ENCODE measurements at places on chromosomes 13 and 19.

DNA sequence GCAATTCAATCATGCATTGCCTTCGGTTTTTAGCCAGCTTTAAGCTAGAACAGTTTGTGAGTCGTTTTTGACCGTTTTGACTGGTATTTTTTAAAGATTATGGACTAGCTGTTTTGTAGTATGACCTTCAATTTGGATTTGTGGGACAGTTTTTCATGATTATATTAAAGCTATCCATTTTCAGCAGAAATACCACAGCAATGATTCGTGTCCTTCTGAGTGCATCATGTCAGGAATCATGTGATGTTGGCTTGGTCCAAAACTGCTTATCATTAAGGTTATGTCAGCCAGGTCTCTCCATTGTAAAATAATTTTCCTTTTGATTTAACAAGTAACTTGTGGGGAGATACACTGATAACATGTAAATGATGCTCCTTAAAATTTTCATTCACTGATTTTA, 229.0 kb downstream of the POSTN start:
- no peak for DNase-seq

GRCh38 chr13:31987535-31988170, 43.9 kb upstream of the FRY start:
- DNase-seq = no peak

- no peak for DNase-seq
These were observed 1893.2 kb downstream of the PCDH9 start for GRCh38 chr13:65336916-65337315.

GRCh38 chr13:105168295-105168694, 1367.2 kb downstream of the EFNB2 start:
- DNase-seq = no peak

- DNase-seq = no peak
These were observed 3.7 kb upstream of the CSNK1A1L start for GRCh38 chr13:37109051-37109678.

- no peak for DNase-seq
These were observed 1097.8 kb downstream of the PCDH17 start for GRCh38 chr13:58729361-58729760.

DNA sequence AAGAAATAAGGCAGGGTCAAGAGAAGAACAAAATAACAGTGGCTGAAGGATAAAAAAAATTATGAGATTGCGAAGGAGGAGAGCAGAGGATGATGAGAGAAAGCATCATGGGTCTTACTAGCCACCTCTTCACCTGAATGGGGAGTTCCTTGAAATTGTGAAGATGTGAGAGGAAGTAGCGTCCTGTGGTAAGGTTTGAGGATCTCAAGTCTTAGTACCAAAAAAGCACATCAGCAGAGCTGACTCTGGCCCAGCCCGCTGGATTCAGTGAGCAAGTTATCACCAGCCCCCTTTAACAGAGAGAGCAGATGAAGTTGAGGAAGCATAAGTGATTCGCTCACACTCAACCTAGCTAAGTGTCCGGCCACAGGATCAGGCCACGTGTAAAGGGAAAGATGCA, 61.8 kb downstream of the RXFP2 start:
- no peak for DNase-seq

DNA sequence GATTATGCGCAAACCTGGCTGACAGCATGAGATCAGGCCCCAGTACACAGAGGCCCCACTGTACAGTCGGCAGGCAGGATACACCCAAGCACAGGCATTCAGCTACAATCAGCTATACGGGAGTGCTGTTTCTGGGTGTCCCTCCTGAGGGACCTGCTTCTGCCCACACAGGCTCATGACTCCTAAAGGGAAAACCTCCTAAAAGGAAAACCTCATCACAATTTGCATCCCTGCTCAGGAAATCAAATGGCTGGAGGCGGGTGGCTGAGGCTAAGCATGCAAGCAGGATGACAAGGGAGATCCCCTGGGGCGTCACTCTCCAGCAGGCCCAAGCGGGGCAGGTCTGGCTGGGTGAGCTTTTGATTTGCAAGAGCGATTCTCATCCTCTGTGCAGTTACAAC, 99.8 kb downstream of the CRYL1 start:
- no peak for DNase-seq

DNA sequence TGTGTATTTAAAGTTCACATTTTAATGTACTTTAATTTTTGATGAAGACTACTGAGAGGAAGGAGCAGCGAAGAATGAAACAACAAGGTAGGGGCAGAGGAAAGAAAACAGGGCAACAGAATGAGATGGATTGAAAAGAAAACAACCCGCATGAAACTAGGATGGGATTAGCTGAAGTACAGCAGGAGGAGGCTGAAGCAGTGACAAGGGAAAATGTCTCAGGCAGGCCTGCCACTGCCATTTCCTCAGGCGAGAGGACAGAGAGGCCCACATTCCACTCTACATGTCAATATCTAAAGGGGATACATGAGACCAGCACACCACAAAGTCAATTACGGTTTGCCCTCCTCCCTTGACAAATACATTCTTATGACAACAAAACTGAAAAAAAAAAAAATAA, 1703.2 kb downstream of the EFNB2 start:
- DNase-seq = no peak

GRCh38 chr13:98792785-98793495, 40.5 kb upstream of the SLC15A1 start:
- no peak for DNase-seq

DNA sequence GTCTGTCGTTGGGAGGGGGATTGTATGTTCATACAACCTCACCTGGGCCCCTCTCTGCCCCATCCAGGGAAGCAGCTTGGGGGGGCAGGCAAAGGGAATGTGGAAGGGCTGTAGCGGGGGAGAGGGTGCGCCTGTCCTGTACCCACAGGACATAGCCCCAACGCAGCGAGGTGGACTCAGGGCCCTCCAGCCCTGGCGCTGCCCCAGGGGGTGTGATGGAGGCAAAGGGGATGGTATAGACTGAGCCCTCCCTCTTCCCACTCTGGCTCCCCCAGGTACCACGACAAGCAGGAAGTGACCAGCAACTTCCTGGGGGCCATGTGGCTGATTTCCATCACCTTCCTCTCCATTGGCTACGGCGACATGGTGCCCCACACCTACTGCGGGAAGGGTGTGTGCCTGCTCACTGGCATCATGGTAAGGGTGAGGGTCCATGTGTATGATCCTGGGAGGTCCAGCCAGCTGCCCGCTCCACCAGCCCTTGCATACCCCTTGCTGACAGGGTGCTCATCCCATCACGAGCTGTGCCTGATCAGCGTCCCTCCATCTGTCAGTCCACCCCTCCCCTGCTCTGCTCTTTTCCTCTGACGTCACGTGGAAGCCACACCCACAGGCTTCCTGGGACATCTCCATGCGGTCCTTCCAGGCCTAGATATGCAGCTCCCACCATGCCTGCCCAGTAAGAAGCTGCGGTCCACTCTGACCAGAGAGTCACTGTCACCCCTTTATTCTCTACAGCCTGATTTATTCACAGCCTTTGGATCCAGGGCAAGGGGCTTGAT, 18.3 kb downstream of the KCNN1 start:
- DNase-seq = no peak

DNA sequence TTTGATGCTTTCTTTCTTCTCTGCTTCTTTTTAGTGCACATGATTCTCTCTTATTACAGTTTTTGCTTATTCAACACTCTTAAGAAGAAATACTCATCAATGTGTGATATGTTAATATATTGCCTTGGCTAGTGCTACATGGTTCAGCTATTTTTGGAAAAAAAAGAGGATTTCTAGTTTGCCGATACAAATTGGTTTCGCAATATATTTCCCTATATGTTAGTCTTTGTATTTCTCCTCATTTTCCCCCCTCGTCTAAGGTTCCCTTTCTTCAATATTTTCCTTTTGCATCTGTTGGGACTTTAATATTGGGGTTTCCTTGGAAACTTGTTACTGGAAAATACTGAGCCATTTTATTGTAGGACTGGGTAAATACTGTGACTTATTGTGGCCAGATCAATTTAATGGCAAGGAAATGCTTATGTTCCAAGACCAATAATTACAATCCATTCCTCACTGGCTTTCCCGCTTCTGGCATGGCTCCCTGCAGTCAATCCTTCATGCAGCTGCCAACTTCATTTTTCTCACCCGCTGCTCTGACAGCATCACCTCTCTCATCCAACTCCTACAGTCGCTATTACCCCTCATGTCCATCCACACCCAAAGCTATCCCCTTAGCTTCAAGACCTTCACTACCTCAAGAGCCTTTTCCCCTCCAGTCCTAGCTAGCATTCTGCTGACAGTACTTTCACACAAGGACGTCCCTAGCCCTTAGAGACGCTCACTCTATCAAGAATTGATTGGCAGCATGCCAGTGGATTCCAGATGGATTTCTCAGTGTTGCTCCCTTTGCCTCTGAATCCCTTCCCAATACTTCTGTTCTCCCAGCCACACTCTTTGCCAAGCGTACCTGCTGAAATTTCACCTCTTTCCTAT, 280.1 kb upstream of the TMTC4 start:
- no peak for DNase-seq

DNA sequence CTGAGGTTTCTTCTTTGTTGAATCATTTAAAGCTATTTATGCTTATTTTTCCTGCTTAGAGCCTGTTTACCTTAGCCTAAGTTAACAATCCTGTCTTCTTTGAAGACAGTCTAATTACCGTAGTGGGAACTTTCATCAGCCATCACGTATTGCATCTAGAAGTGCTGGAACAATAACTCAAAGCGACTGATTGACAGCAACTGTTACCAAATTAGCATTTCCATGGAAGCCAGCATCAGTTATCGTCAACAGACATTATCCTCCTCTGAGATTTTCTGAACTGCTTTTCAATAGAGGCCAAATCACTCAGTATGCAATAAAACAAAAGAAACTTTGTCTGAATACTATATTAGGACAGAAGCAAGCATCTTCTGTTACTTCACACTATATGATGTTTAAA, 433.3 kb upstream of the SLITRK1 start:
- no peak for DNase-seq

DNA sequence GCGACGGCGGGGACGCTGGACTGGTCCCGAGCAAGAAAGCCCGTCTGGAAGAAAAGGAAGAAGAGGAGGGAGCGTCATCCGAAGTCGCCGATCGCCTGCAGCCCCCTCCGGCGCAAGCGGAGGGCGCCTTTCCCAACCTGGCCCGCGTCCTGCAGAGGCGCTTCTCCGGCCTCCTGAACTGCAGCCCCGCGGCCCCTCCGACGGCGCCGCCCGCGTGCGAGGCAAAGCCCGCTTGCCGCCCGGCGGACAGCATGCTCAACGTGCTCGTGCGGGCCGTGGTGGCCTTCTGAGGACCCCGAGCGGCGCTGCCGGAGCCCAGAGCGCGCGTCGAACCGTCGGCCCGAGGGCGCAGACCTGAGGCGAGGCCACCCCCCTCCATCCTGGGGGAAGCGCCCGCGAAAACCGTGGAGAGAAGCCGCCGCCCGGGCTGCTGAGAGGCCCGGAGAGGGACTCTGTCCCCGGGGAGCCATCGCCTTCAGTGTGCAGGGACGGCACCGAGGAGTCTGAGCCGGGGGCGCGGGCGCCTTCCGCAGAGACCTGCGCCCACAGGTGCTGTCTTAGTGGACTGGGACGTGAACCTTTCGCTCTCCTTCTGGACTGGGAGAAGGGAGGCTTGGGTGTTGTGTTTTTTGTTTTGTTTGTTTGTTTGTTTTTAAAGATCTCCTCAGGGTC, 3.5 kb downstream of the IER2 start:
- DNase-seq = no peak

- DNase-seq = no peak
These were observed 26.4 kb downstream of the MAP2K2 start for GRCh38 chr19:4097501-4097900.

- DNase-seq = no peak
These were observed 131.5 kb downstream of the RGCC start for GRCh38 chr13:41588899-41589298.

DNA sequence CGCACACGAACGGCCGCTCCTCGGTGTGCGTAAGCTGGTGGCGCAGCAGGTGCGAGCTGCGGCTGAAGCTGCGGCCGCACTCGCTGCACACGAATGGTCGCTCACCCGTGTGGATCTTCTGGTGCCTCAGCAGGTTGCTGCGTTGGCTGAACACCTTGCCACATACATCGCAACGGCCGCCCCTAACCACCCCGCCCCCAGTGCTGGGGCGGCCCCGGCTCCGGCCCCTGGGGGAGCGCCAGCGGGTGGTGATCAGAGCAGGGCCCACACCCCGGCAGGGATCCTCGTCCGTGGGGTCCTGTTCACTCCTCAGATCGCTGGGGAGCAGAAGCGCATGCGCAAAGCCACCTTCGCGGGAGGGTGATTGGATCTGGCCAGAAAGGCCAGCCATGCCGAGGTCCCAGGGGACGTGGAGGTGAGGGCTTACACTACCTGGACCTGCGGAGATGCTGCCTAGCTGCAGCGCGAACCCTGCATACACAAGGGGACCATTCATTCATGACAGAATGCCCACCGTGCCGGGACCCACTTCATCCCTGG, 4.7 kb upstream of the UBE2M start:
- DNase-seq = no peak

GRCh38 chr19:45293682-45294081, 29.0 kb downstream of the CKM start:
- DNase-seq = no peak

DNA sequence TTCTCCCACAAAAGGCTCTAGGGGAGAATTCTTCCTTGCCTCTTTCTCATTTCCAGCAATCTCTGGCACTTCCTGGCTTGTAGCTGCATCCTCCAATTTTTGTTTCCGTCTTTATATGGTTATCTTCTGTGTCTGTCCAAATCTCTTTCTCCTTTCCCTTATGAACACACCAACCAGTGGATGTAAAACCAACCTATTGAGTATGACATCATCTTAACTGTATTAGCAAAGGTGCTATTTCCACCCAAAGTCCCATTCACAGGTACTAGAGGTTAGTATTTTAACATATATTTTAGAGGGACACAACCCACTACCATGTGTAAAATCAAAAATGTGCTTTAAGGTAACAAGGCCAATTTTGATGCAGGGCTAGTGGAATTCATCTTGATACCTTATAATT, 129.0 kb downstream of the RAP2A start:
- no peak for DNase-seq

DNA sequence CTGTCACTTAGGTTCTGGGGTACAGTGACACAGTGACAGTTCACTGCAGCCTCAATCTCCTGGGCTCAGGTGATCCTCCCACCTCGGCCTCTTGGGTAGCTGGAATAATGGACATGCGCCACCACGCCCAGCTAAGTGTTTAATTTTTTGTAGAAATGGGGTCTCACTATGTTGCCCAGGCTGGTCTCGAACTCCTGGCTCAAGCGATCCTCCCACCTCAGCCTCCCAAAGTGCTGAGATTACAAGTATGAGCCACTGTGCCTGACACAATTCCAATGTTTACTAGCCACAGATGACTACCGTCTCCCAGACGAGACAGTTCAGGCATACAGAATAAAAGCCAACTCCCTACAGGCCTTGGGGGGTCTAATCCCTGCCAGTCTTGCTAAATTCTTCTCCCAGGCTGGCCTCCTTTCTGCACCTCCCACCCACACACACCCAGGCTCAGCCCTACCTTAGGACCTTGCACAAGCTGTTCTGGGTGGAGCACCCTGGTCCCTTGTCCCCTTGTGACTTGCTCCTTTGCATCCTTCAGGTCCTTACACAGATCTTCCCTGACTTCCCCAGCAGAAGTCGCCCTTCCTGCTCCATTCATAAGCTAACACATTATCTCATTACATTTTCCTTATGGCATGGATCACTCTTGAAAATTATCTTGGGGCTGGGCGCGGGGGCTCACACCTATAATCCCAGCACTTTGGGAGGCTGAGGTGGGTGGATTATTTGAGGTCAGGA, 106.4 kb downstream of the INSR start:
- DNase-seq = no peak
